Mucosa of descending colon (tissue), 3 donors: ENCODE measurements at places on chromosomes 16 and 17.
A peak's percentile ranks its signal among the peaks of the same experiment; 100 is the strongest.

GRCh38 chr16:57091200-57091974 is 996 bp upstream of the CPNE2 start:
- peak; percentile 70 for DNase-seq

GRCh38 chr17:33217891-33218290 is 75.2 kb downstream of the ASIC2 start:
- DNase-seq = no peak

DNA sequence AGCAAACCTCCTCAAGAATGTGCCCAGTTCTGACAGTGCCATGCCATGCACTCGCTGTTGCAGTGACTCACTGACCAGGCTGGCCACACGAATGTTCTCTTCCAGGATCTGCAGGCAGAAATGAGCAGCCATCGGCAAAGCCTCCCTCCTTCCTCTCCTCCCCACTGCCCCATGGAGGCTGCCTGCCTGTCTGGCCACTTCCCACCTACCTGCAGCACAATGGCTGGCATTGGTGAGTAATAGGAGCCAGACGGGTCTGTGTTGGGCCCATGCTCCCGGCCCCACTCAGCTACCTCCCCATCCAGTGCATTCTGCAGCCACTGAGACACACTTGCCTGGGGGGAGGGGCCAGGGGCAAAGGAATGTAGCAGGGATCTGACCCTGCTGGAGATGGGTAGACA is 2.8 kb upstream of the MATCAP1 start:
- DNase-seq = no peak

DNA sequence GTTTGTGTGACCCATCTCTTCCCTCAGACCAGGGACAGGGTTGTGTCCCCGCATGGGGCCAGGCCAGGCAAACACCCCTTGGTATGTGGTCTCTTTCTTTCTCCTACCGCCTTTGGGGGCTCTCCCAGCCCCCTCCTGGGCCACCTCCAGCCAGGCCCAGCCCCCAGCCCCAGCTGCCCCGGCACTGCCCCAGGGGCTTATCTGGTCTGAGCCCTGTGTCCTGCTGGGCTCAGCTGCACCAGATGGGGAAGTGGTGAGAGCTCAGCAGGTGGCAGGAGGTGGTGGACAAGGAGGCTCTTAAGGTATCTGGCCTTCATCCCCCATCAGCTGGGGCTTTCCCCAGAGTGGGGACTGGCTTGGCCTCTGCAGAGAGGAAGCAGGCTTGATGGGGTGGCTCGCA is 8.7 kb downstream of the ADAM11 start:
- no peak for DNase-seq

GRCh38 chr17:42901535-42902229 is 1.1 kb downstream of the G6PC1 start:
- DNase-seq = no peak

GRCh38 chr17:41004397-41004796 is 4.5 kb downstream of the KRTAP3-1 start:
- no peak for DNase-seq

DNA sequence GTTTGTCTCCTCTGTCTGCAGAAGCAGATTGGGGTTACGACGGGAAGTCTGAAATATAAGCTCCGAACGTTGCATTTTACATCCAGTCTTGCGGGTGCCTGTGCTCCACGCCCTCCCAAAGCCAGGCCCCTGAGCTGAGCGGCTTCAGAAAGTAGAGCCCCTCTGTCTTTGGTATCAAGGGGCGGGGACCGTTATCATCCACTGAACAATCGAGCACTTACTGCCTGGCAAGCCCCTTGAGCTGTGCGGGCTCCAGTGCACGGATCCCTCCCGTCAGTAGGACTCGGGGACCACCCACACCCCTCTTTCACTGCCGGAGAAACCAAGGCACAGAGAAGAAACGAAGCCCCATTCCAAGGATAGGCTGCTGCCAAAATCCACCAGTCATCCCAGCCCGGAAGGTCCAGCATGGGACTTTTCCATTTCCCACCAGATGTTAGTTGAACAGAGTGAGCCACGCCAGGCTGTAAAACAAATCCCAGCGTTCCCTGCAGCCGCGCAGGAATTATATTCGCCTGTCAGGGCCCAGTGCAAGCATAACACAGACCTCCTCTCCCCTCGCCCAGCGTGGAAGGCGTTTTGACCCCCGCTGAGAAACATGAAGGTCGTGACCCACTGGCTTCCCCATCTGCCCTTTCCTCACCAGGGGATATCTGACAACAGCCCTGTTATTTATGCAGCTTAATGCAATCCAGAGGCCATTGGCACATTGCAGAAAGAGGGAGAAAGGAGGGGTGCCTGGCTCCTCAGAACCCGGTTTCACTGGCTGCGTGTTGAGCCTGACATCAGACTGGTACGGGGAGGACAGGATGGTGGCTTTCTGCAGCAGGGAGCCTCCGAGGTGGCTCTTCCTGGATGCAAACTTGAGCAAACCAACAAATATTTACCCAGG is 212.2 kb upstream of the FOXF1 start:
- no peak for DNase-seq

GRCh38 chr17:29608986-29609385 is 13.7 kb downstream of the CORO6 start:
- no peak for DNase-seq

DNA sequence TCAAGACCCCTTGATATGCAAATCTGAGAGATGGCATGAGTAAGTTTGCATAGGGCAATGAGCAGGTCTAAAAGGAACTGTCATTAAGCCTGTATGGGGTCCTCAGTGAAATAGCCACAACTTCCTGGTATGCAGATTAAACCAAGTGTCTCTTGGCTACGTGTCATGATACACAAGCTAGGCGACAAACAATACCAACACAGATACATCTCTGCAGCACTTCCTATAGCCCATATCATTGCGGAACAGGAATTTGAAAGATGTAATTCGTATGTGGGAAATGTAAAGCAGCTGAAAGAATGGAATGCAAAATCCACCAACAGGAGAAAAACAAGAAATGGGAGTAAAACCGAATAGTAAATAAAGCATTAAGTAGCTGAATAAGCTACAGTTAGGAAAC is 12.9 kb downstream of the PRSS22 start:
- no peak for DNase-seq

GRCh38 chr17:74187761-74188160 is 15.7 kb upstream of the RPL38 start:
- no peak for DNase-seq

DNA sequence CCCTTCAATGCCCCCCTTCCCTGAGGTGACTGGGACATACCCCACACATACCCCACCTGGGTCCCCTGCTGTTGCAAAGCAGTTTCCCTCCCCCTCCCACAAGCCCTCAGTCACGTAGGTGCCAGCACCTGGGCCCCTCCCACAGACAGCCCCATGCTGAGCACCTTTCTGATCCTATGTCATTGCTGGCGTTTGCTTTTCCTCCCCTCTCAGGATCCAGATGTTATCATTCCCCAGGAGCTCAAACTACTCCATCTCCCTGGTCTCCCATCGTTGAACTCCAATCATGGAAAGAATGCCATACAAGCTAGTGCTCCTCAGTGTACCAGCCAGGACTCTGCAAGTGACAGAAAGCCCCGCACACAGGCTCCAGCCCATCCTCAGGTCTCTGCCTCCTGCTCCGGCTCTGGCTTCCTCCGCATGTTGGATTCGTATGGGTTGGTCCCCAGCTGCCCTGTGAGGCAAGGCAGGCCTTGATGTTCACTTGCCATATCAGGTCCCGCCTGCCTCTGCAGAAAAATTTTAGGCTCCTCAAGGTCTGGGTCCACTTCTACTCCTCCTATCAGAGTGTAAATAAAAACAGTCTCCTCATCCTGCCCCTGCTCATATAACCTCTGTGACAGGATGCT is 31.4 kb upstream of the MED9 start:
- no peak for DNase-seq

GRCh38 chr16:88815901-88816589 is 4.3 kb upstream of the APRT start:
- DNase-seq = peak; percentile 58

GRCh38 chr17:79862771-79863440 is 23.7 kb upstream of the CBX4 start:
- peak; percentile 13 for DNase-seq

GRCh38 chr17:38512473-38513058 is 84.3 kb downstream of the ARHGAP23 start:
- no peak for DNase-seq

GRCh38 chr17:34527908-34528470 is 51.4 kb upstream of the TMEM132E start:
- no peak for DNase-seq

DNA sequence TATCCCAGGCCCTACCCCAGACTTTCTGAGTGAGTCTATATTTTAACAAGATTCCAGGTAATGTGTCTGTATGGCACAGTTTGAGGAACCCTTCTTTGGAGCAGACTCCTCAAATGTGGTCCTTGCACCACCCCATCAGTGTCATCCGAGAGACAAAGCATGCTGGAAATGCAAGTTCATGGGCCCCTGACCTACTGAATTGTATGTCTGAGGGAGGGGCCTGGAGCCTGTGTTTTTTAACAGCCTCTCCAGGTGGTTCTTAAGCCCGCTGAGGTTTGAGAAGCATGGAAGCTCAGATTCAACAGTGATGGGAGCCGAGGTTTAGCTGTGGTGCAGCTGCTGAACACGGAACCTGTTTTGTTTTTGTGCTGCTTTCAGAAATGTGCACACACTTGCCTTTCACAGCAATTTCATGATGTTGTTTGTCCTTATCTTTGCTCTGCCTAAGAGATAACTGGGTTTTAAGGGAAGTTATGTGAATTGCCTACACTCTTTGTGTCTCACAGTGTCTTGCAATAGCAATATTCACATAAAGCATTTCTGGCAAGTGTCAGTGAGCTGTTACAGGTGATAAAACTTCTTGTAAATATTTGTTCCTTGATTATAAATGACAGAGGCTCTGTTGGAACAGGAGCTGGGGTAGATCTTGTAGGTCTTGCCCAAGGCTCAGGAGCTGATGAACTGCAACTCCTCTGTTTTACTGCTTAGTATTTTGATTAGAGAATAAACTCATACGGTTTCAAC is 32.0 kb upstream of the IL34 start:
- DNase-seq = no peak
